Testis (tissue), 5 donors: ENCODE measurements at places on chromosomes 11 and 22. TPM values are rescaled to one million over a fixed set of nuclear protein-coding genes. Genes with fewer than 3 reads are reported as not detected.

DNA sequence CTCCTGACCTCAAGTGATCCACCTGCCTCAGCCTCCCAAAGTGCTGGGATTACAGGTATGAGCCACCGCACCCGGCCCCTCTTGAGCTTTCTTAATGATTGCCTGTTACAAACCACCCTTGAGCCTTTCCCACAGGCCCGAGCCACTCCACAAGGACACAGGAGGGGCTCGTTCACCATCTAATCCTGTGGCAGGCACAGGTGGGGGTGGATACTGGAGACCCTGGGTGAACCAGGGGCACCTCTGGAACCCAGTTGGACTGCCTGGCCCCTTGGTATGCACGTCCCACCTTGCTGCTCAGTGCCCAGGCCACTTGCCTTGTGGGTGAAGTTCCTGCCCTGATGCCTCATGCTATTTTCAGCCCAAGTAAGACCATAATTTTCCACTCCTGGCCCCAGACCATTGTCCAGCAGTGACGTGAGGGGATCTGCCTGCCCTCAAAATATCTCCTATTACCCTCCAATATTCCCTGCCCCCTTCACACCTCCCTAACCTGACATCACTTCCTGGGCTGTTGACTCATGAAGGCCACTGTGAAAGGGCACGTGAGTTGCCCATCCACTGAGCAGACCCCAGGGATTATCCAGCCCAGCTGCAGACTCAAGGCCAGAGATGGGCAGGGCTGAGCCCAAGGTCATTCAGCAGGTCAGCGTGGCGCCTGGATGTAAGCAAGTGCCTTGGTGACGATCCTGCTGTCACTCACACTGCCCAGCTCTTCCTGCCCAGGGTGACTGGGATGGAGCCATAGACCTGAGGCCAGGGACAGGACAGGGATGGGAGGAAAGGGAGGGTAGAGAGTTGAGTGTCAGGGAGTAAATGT, 19.6 kb downstream of the P2RY2 start:
- H3K27me3 ChIP-seq = no peaks in the 10 kb centered on the region
- H3K4me1 ChIP-seq = peaks cover 7% of the 10 kb centered on the region
- H3K27ac ChIP-seq = no peak overlapping the region
- no peaks in the 10 kb centered on the region for H3K36me3 ChIP-seq
- DNase-seq = no peak

DNA sequence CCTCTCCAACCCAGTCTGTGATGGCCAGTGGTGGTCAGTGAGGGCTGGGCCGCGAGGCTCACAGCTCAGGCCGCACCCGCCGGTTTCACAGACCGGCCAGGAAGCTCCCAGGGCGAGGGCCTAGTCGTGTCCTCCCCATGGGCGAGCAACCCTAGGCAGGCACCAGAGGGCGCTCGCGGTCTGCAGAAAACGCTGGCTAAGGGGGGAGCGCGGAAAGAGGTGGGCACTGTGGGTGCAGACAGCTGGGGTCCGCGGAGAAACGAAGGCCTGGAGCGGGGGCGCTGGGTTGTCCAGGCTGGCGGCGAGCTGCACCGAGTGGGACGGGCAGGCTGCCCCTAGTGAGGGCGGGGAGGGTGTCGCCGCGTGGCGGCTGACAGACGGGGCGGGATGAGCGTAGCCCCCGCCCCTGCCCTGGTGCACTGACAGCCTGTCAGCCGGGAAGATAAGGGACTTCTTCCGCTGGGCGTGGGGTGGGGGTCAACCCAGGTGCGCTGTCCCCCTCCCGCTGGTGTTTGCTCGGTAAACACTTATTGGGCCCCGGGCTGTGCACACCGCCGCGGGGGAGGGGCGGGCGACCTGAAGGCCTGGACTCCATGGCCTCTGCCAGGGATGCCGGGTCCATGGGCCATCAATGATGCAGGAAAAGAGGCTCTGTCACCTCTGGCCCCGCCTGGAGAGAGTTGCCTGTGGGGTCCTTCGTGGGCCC, 7.5 kb downstream of the GP1BB start:
- H3K4me1 ChIP-seq = no peaks in the 10 kb centered on the region
- peak; percentile 85 for DNase-seq
- no peaks in the 10 kb centered on the region for H3K36me3 ChIP-seq
- H3K27ac ChIP-seq = no peak overlapping the region
- peak overlapping the region; percentile 14 for H3K4me3 ChIP-seq
- H3K27me3 ChIP-seq = no peaks in the 10 kb centered on the region

- no peak overlapping the region for H3K4me3 ChIP-seq
- no peaks in the 10 kb centered on the region for H3K36me3 ChIP-seq
- H3K4me1 ChIP-seq = peaks cover 76% of the 10 kb centered on the region
- H3K27ac ChIP-seq = peak overlapping the region; percentile 92
- H3K27me3 ChIP-seq = no peaks in the 10 kb centered on the region
These were observed 54.1 kb downstream of the MYH9 start for GRCh38 chr22:36333644-36334043.

- no peak overlapping the region for H3K4me3 ChIP-seq
- H3K4me1 ChIP-seq = peaks cover 7% of the 10 kb centered on the region
- no peaks in the 10 kb centered on the region for H3K27me3 ChIP-seq
- H3K27ac ChIP-seq = no peak overlapping the region
- H3K36me3 ChIP-seq = no peaks in the 10 kb centered on the region
These were observed 110.4 kb upstream of the OR4B1 start for GRCh38 chr11:48106166-48106565.

GRCh38 chr11:83641511-83641910, 355.3 kb upstream of the CCDC90B start:
- no peak overlapping the region for H3K4me3 ChIP-seq
- H3K4me1 ChIP-seq = no peaks in the 10 kb centered on the region
- H3K27ac ChIP-seq = no peak overlapping the region
- no peaks in the 10 kb centered on the region for H3K36me3 ChIP-seq
- DNase-seq = no peak
- H3K27me3 ChIP-seq = no peaks in the 10 kb centered on the region

DNA sequence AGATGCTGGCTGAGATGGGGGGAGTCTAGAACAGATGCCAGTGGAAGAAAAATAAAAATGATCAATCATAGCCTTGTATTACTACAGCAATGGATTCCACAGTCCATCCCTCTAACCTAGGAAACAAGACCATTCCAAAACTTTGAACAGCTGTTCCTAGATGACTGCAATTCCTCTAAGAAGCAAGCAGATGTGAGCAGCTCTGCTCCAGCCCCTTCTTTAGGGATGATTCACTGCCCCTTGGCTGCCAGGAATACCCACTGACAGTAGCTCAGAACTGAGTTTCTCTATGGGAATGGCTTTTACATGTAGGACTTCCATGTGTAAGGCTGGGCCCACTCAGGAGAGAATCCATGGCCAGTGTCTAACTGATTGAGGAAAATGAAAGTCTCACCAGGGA, 943.9 kb downstream of the OPCML start:
- no peak overlapping the region for H3K4me3 ChIP-seq
- DNase-seq = no peak
- H3K36me3 ChIP-seq = no peaks in the 10 kb centered on the region
- no peak overlapping the region for H3K27ac ChIP-seq
- no peaks in the 10 kb centered on the region for H3K27me3 ChIP-seq
- peaks cover 5% of the 10 kb centered on the region for H3K4me1 ChIP-seq

GRCh38 chr11:8060801-8061554, 20.0 kb upstream of the TUB start:
- no peak for DNase-seq
- H3K36me3 ChIP-seq = no peaks in the 10 kb centered on the region
- peaks cover 27% of the 10 kb centered on the region for H3K4me1 ChIP-seq
- no peak overlapping the region for H3K27ac ChIP-seq
- no peak overlapping the region for H3K4me3 ChIP-seq

DNA sequence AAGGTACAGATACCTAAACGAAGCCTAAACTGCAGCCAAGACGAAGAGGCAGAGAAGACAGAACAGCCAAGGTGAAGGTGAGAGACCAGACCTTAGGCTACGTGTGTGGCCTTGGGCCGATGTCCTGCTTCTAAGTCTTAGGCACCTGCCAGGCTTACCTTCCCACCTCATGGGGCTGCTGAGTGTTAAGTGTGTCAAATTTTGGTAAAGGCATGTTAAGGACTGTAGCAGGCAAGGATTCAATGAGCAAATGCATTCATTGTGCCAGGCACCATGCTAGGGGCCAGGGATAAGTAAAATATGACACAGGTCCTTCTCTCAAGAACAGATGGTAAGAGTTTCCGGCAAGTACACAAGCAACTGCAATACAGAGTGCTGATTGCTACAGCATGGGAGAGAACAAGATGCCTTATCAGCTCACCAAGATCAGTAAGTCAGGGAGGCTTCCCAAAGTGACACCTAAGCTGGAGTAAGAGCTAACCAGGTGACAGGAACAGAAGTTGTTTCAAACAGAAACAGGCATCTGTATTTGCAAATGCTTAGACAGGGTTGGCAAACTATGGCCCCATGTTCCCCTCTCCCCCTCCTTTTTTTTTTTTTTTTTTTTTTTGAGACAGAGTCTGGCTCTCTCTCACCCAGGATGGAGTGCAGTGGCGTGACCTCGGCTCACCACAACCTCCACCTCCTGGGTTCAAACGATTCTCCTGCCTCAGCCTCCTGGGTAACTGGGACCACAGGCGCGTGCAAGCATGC, 46.7 kb downstream of the CLTCL1 start:
- no peak overlapping the region for H3K27ac ChIP-seq
- no peaks in the 10 kb centered on the region for H3K27me3 ChIP-seq
- H3K4me3 ChIP-seq = no peak overlapping the region
- no peaks in the 10 kb centered on the region for H3K4me1 ChIP-seq

- H3K36me3 ChIP-seq = no peaks in the 10 kb centered on the region
- DNase-seq = no peak
- no peaks in the 10 kb centered on the region for H3K4me1 ChIP-seq
- H3K4me3 ChIP-seq = no peak overlapping the region
- H3K27ac ChIP-seq = no peak overlapping the region
These were observed 151.3 kb downstream of the APOL5 start for GRCh38 chr22:35868938-35869337.

- H3K4me1 ChIP-seq = peaks cover 15% of the 10 kb centered on the region
- DNase-seq = no peak
- peak overlapping the region; percentile 83 for H3K27ac ChIP-seq
- H3K27me3 ChIP-seq = no peaks in the 10 kb centered on the region
- peak overlapping the region; percentile 94 for H3K4me3 ChIP-seq
These were observed 589 bp upstream of the NDUFC2 start for GRCh38 chr11:78080084-78080817.

DNA sequence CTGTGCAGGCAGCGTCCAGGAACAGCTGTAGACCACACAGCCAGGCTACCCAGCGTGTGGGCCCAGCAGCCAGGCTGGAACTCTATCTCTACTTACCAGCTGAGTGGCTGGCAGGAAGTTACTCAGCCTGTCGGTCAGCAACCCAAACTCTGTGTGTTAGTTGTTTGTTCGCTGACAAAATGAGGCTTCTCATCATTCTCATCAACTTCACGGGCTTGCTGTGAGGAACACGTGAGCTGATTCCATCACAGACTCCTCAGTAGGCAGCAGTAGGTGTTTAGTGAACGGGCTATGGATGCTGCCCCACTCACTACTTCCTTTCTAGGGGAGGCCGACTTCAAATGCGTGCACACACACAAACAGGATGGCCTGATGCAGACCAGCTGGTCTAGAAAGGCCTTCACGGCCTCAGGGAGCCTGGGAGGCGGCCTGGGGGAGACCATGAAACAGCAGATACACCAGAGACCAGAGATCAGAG, 830 bp upstream of the SPDYC start:
- no peak for DNase-seq
- H3K4me3 ChIP-seq = no peak overlapping the region
- no peaks in the 10 kb centered on the region for H3K4me1 ChIP-seq
- no peaks in the 10 kb centered on the region for H3K36me3 ChIP-seq
- no peaks in the 10 kb centered on the region for H3K27me3 ChIP-seq

DNA sequence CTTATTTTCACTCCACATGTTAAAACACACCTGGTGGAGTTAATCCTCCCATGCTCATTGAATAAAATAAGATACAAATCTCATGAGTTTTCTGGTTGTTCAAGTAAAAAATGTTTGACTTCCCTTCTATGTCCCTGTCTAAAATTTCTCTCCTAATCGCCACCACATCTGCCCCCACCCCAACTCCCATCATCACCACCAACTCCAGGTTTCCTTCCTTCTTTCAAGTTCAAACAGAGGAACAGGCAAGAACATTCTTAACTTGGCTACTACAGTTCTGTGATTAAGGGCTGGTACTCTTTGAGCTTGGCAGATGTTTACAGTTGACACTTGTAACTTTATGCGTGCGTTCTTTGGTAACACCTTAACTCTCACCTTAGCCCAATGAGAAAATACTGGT, 9.1 kb upstream of the PSMA1 start:
- H3K4me1 ChIP-seq = no peaks in the 10 kb centered on the region
- H3K4me3 ChIP-seq = no peak overlapping the region
- H3K27ac ChIP-seq = no peak overlapping the region
- no peaks in the 10 kb centered on the region for H3K36me3 ChIP-seq

- H3K4me1 ChIP-seq = peaks cover 46% of the 10 kb centered on the region
- H3K36me3 ChIP-seq = no peaks in the 10 kb centered on the region
- no peak for DNase-seq
- H3K4me3 ChIP-seq = no peak overlapping the region
These were observed 4.5 kb downstream of the POLDIP3 start for GRCh38 chr22:42610186-42610585.

- no peak overlapping the region for H3K27ac ChIP-seq
- no peak overlapping the region for H3K4me3 ChIP-seq
- H3K27me3 ChIP-seq = no peaks in the 10 kb centered on the region
- peak; percentile 7 for DNase-seq
- H3K4me1 ChIP-seq = no peaks in the 10 kb centered on the region
These were observed 10.9 kb downstream of the ASCL2 start for GRCh38 chr11:2259466-2259830.

DNA sequence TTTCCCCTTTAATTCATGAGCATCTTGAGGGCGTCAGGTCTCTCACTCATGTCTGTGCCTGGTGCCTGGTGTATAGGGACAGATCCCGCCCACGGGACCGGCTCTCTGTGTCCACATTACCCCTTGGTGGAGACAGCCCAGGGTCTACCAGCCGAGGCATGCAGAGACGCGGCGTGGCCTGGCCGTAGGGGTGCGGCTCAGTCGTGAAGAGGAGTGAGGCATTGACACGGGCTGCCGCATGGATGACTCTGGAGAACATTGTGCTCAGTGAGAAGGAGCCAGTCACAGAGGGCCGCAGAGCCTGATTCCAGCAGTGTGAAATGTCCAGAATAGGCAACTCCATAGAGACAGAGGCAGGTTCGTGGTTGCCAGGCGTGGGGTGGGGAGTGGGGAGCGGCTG, 209.8 kb downstream of the TBC1D22A start:
- no peak for DNase-seq
- H3K27ac ChIP-seq = no peak overlapping the region
- no peaks in the 10 kb centered on the region for H3K36me3 ChIP-seq
- no peaks in the 10 kb centered on the region for H3K27me3 ChIP-seq

GRCh38 chr11:112785149-112785548, 176.1 kb upstream of the NCAM1 start:
- H3K27me3 ChIP-seq = no peaks in the 10 kb centered on the region
- no peaks in the 10 kb centered on the region for H3K36me3 ChIP-seq
- H3K4me1 ChIP-seq = no peaks in the 10 kb centered on the region
- peak overlapping the region; percentile 11 for H3K4me3 ChIP-seq
- no peak for DNase-seq

- H3K4me1 ChIP-seq = peaks cover 6% of the 10 kb centered on the region
- H3K27me3 ChIP-seq = no peaks in the 10 kb centered on the region
- no peaks in the 10 kb centered on the region for H3K36me3 ChIP-seq
- no peak for DNase-seq
These were observed 776 bp downstream of the NLRX1 start for GRCh38 chr11:119169282-119169719.

The HSPB2 gene
- total RNA-seq = not detected

The MMP7 gene
- total RNA-seq = 0.63 TPM

The C22orf31 gene
- 1.8 TPM for total RNA-seq

The CD59 gene
- 157 TPM for total RNA-seq

The DNAL4 gene
- 54.4 TPM for total RNA-seq

The CTSF gene
- 125 TPM for total RNA-seq

The BTG4 gene
- total RNA-seq = 26.6 TPM

The RIMBP3B gene
- 12.1 TPM for total RNA-seq

The RIN1 gene
- total RNA-seq = 8.5 TPM

The COPB1 gene
- 83.5 TPM for total RNA-seq

The TPP1 gene
- total RNA-seq = 134 TPM

The FOSL1 gene
- 1.7 TPM for total RNA-seq

The SVIP gene
- total RNA-seq = 22.7 TPM

The RFPL3 gene
- total RNA-seq = 2.6 TPM
